ENCODE measurements at places on chromosomes 2 and 18. TPM values are rescaled to one million over a fixed set of nuclear protein-coding genes. Genes with fewer than 3 reads are reported as not detected.

The UCN gene
- 0.15 TPM for total RNA-seq

The SPEG gene
- total RNA-seq = 13.2 TPM

The XDH gene
- total RNA-seq = 0.17 TPM

The AKAIN1 gene
- not detected for total RNA-seq

The KATNAL2 gene
- total RNA-seq = 1.7 TPM

The UGT1A4 gene
- total RNA-seq = not detected

The ACMSD gene
- total RNA-seq = not detected

The UGT1A3 gene
- not detected for total RNA-seq

The KIF5C gene
- 0.45 TPM for total RNA-seq

The CNTNAP5 gene
- total RNA-seq = not detected

The VAMP8 gene
- 2.5 TPM for total RNA-seq

The HOXD13 gene
- total RNA-seq = not detected

The CABYR gene
- 6.7 TPM for total RNA-seq

The QPCT gene
- total RNA-seq = 1.5 TPM

The ST6GAL2 gene
- under 0.01 TPM for total RNA-seq

The MAP2 gene
- total RNA-seq = 4.9 TPM

The CNRIP1 gene
- total RNA-seq = 62.9 TPM

The C2orf80 gene
- not detected for total RNA-seq

The ATL2 gene
- total RNA-seq = 39.0 TPM

The C2orf78 gene
- not detected for total RNA-seq

The LONRF2 gene
- under 0.01 TPM for total RNA-seq

The NMUR1 gene
- total RNA-seq = not detected

The NIF3L1 gene
- 25.7 TPM for total RNA-seq
